NCI-H1436 (cell line): ENCODE measurements at places on chromosomes 5 and 9.
A peak's percentile ranks its signal among the peaks of the same experiment; 100 is the strongest.

DNA sequence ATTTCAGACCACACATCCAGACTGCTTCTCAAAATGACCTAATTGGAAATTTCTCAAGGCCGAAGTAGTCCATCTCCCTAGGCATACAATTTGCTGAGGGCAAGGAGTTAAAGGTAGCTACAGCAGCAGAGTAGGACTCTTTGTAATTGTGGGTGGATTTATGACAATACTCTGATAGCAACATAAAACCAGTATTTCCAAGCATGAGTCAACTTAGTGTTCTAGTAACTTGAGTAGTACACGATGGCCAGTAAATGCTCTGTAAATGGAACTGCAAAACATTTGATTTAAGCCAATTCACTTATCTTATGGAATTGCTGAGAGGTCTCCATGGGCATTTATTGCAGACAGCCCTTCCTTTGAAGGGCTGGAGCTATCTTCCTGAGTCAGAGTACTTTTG is 352.2 kb downstream of the PLK2 start:
- DNase-seq = no peak

DNA sequence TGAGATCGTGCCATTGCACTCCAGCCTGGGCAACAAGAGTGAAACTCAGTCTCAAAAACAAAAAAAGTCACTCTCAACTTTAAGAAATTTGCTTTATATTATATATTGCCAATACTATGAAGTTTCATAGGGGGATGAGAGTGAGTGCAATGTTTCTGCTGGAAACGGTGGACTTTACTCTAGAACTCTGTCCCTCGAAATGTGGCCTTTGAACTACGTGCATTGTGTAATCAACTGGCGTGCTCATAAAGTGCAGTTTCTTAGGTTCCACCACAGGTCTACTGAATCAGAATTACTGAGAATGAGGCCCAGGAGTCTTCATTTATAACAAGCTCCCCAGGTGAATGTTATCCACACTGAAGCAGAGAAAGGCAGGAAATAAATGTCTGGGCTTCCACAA is 24.1 kb downstream of the OR2K2 start:
- no peak for DNase-seq

- no peak for DNase-seq
These were observed 912.9 kb upstream of the SEMA6A start for GRCh38 chr5:117487556-117487955.

DNA sequence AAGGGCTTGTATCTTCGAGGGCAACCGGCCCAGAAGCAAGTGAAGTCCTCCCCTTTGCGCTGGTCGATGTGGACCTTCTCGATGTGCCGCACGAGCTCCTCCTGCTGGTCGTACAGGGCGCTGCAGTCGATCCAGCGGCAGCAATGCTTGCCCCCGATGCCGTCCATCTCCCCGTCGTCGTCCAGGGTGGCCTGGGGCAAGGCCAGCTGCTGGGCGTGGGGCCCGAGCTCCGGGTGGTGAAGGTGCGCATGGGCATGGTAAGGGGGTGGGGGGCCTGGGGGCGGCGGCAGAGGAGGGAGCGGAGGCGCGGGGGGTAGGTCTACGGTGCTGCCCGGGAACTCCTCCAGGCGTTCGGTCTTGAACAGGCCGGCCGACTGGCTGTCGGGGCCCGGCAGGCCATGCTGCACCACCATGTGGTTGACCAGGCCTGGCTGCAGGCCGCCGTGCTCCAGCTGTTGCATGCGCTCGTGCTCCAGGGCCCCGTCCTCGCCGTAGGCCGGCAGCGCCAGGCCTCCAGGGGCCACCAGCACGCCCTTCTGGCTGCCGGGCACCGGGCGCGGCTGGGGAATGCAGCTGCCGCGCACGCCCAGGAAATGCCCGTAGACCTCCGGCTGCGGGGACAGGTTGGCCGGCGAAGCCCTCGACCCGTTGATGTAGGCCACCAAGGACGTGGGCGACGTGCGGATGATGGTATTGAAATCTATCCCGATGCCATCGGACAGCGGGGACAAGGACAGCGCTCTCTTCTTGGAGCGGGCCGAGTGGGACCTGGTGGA is 181.8 kb downstream of the GLIS3 start:
- DNase-seq = peak; percentile 24

- no peak for DNase-seq
These were observed 111.3 kb upstream of the NR5A1 start for GRCh38 chr9:124618476-124618875.

DNA sequence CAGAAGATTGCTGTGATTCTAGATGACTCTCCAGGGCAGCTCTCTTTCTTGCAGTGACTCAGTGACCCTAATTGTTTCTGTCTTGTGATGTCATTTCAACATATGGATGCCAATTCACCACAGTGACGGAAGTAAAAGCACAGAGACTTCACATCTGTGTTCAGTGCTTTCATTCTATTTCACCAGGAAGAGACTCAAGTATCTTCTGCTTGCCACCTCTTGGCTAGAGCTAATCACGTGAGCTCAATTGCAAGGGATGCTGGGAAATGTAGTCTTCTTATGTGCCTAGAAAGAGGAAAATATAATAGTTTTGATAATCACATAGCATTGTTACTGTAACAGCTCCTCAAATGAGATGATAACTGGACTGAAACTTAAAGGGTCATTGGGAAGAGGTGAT is 453.3 kb upstream of the KLF4 start:
- DNase-seq = no peak

DNA sequence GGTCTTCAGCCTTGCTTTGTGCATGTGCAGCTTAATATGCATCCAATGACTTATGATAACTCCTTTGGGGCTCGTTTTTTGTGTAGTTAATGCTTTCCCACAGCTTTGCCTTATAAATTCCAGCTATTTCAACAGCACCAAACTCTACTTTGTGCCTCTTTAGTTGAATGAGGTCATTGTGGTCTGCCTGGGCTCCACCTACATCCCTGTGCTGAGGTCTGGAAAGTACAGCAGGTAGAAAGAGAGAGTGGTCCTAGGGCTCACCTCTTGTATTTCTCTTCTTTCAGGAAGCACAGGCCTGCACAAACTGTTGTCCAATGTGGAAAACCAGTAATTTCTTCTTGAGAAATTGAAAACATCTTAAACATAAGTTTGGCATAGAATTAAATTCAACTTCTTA is 167.2 kb downstream of the XRCC4 start:
- DNase-seq = no peak

DNA sequence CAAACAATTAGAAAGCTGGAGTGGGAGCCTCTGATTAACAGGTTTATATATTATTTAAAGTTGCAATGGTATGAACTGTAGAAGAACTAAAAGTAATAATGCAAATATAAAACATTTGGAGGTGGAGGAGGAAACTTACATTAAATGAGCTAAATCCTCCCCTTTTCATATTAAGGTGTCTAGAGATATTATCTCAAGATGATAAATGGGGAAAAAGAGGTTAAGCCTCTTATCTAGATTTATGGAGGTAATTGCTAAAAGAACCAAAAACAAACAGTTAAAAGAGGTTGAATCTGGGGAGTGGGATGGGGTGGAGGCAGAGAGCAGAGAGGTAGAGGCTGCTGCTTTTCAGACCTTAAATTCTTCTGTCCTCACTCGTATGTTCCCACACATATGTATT is 147.8 kb upstream of the SLC24A2 start:
- DNase-seq = no peak

GRCh38 chr5:139759219-139759721 is 36.3 kb upstream of the PSD2 start:
- DNase-seq = no peak

DNA sequence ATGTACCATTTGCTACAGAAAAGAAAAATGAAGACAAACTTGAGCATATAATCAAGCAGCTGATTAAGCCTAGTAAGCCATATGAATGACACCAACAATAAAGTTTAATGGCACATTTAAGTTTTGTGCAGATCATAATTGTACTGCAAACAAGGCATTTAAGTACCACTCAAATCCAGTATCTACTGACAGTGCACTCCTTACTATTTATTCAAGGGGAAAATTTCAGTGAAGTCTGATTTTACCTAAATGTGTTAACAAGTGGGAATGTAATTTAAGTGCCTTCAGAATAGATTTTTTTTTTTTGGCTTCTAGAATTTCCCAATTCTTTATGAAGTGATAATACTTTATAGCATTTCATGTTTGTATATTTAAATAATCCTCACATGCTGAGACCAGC is 341.0 kb upstream of the POU5F2 start:
- DNase-seq = peak; percentile 41

DNA sequence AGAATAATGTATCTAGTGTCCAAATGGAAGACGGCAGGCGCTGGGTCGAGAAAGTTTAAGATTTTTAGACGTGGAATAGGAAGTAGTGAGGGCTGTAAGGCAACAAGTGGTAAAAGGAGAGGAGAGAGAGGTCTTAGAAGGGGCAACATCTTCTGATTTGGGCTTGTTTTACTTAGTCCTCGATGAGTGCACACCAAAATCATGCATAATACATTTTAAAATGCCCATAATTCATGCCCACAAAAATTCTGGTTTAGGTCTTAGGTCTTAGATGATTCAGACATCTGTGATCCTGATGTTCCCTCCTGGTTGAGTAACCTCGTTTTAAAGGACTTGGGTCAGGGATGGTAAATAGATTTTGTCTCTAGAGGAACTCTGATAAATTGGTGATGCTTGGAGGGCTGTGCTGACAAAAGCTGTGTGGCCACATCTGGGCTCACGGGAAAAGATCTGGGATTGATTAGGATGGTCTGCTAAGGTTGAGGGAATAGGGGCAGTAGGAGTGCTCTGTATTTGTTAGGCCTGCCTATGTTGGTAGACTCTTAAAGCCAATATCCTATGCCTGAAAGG is 476.3 kb downstream of the CCDC171 start:
- DNase-seq = no peak

- no peak for DNase-seq
These were observed 52.7 kb upstream of the ERCC6L2 start for GRCh38 chr9:95822583-95823431.

DNA sequence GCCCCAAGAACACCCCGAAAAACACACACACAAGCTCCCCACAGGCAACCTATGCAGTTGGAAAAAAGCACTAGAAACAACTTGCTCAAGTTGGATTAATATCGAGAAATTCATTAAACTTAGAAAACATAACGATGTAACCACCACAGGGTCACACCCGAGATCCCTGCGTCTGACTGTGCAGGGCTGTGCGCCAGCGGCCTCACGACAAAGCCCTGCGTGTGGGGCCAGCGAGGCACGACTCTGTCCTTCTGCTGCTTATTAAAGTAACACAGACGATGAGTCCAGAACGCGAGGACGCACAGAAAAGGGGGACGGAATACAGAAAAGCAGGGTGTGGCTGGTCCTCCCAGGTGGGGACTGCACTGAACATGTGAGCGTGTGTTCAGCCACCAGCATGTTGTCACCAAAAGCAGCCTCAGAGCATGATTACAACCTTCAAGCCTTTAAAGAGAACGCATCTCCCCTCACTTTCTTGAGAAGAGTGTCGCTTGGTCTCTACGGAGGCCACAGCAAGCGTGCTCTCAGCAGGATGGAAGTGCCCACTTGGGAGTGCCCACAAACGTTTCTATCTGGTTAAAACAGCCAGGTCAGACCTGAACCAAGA is 14.4 kb downstream of the SLC12A7 start:
- DNase-seq = no peak

- DNase-seq = no peak
These were observed 28.1 kb upstream of the C9orf72 start for GRCh38 chr9:27601396-27601795.

- no peak for DNase-seq
These were observed 168.6 kb downstream of the NNT start for GRCh38 chr5:43771611-43772031.

DNA sequence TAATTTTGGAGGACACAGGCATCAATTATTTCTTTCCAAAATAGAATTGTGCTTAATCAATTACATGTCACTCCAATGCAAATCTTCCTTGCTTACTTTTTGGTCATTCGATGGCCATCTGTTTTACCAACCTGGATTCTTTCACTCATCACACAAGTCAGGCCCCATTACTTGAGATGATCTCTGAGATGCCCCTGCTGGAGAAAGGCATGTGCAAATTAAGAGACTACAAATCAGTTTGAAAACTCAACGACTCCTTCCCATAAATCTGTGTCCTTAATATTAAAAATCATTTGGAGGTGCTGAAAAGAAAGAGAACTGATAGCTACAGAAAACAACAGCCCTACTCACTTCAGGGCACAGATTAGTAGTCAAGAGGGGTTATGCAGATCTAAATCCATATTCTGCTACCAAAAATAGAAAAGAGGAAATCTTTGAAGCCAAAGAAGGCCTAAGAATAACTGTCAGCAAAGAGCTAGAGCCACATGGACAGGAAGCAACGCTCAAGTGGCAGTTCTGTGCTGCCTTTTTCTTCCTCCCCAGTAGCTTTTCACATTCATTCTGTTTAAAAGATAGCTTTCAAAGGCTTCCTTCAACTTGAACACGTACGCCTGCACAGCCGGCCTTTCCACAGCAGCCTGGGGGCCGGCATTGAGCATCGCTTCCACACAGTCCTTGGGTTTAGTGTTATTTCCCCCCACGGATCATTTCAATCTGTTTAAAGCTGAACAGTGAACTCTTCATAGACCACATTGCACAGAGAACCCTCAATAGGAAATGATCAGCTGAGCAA is 79.3 kb upstream of the MAP3K1 start:
- DNase-seq = no peak

GRCh38 chr5:85159395-85159794 is 774.7 kb upstream of the EDIL3 start:
- no peak for DNase-seq

GRCh38 chr5:39750661-39751060 is 325.9 kb upstream of the DAB2 start:
- no peak for DNase-seq

DNA sequence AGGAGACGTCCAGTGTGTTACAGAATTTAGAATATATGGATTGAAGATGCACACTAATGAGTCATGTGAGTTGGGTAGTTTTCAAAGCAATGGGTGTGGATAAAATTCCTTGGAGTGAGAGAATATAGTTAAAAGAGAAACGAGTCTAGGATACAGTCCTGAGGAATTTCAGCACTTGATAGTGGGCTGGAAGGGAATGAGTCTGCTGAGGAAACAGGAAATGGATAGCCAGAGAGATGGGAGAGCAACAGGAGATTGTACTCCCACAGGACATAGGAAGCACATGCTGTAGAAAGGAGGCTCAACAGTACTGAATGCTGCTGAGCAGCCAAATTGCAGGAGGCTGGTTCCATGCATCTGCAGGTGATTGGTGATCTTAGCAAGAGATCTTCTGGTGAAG is 68.1 kb downstream of the FBN2 start:
- DNase-seq = no peak

- DNase-seq = peak; percentile 35
These were observed 91.2 kb downstream of the RFK start for GRCh38 chr9:76302947-76303550.

GRCh38 chr5:58490402-58491050 is 709 bp upstream of the GAPT start:
- no peak for DNase-seq

DNA sequence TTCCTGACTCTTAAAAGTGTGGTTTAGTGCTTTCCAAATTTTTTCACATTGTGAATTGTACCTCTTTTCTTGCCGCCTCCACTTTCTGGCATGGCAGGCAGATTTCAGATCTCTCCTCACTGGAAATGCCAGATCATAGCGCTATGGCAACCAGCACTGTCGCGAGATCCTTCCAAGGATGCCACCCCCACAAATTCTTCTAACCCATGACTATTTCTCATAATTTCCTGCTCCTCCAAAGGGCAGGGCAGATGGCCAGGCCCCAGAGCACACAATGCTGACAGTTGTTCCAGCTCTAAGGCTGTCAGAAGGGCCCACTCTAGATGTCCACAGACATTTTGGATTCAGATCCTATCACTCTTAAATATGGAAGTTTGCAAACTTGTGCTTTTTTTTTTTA is 446.2 kb upstream of the RIOK2 start:
- DNase-seq = no peak
